ENCODE measurements at places on chromosomes 6 and 20.

DNA sequence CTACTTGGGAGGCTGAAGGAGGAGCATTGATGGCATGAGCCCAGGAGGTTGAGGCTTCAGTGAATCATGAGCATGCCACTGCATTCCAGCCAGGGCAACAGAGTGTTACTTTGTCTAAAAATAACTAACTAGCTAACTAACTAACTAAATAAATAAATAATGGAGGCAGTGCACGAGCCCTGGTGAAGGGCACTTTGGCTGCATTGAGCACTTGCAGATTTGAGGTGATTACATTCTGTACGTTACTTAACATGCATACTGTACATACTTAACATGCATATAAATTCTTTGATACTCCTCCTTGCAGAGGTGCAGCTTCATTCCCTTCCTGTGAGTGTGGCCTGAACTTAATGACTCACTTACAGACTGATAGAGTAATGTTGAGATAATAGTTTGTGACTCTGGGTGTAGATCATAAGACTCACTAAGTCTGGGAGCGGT lies 10.7 kb downstream of the HLA-A start:
- DNase-seq: no peak

- no peak for DNase-seq
Measured at GRCh38 chr6:40936818-40937251, 102.2 kb downstream of the UNC5CL start.

- DNase-seq: no peak
Measured at GRCh38 chr6:40290816-40291215, 296.3 kb downstream of the LRFN2 start.

- no peak for DNase-seq
Measured at GRCh38 chr6:142925575-142926110, 19.3 kb downstream of the HIVEP2 start.

- DNase-seq: no peak
Measured at GRCh38 chr6:169862043-169862891, 110.8 kb downstream of the ERMARD start.

GRCh38 chr20:58192567-58192966 lies 35.9 kb downstream of the ANKRD60 start:
- DNase-seq: no peak

DNA sequence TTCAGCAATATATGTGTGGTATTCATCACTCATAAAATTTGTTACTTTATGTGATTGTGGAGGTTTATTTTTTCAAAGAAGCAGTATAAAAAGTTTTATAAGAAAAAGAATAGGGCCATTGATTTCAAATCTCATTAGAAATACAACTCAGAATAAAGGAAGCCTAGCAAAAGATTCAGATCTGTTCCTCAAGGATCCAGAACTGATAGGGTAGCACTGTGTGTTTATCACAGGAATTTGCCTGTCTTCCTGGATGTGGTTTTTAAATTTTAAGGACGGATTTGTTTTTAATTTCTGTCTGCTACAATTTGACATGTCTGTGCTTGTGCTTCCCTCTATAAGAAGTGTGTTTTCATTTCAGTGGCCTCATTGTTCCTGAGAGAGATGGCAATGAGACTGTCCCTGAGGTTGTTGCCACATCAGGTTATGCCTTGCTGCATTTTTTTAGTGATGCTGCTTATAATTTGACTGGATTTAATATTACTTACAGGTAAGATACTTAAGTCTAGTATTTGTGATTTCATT lies 74.6 kb downstream of the ATRN start:
- no peak for DNase-seq

DNA sequence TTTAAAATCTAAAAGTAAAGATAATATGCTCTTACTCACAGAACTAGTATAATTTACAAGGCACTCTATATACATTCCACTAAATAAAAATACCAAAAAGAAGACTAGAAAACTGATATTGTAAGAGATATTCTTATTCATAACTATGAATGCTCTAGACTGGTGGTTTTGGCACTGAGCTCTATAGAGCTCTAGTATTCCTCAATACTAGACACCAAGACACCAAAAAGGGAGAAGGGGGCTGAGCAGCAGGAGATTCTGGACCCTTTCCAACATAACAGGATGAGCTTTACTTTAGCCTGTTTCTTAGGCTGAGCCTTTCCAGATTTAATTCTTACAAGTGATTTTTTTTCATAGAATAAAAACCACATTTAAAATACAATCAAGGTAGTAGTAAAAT lies 173.6 kb downstream of the COL21A1 start:
- no peak for DNase-seq

DNA sequence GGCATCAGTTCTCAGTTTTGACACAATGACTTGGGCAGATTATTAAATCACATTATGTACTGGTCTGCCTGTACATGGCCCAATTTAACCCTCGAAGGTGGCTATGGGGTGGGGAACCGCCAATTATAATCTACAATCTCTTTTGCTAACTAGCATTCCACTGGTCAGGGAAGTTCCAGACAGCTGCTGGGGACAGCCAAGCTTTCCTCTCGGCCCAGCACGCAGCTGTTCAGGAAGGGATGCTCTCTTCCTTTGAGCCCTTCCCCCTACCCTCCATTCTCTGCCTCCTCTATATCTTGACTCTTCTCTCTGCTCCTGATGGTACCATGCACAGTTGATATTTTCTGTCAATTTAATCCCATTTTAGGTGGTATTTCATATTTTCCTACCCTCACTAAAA lies 233.5 kb upstream of the AGPAT4 start:
- no peak for DNase-seq

GRCh38 chr6:142395768-142396231 lies 94.0 kb downstream of the ADGRG6 start:
- DNase-seq: peak; percentile 8

DNA sequence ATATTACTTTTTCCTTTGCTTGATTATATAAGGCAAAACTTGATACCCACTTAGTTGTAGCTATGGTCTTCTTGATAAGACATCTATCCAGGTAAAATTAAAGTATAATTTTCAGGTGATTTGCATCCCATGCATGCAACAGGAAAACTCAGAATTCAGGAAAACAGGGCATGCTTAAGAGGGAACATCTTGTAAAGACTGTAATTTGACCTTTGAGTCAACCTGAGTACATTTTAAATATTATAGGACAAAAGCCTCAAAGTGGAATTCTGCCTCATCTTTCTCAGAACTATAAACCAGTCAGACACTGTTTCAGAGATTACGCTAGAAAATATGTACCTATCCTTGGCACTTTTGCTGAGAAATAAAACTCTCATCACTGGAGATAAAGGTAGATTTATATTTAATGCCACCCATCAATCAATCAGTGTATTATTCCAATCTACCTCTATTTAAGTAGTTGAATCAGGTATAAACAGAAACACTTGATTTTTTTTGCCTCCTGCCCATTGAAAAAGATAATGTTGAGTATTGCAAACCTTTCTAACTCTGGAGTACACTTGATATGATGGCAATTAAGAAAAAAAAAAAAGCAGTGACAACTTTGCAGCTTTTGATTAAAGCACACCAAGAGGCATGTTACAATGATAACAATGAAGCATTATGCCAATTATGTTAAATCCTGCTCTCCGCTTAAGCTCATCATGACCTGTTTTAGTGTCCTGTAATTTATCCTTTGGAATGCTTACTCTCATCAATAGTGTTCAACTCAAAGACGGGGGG lies 2.8 kb downstream of the CITED2 start:
- no peak for DNase-seq

GRCh38 chr6:106084106-106084988 lies 1.8 kb upstream of the PRDM1 start:
- DNase-seq: peak; percentile 82

GRCh38 chr6:138205437-138206094 lies 12.7 kb downstream of the PBOV1 start:
- DNase-seq: no peak

GRCh38 chr20:61391812-61392520 lies 139.9 kb downstream of the CDH4 start:
- DNase-seq: no peak

GRCh38 chr6:85458184-85458583 lies 8.3 kb downstream of the NT5E start:
- DNase-seq: no peak

DNA sequence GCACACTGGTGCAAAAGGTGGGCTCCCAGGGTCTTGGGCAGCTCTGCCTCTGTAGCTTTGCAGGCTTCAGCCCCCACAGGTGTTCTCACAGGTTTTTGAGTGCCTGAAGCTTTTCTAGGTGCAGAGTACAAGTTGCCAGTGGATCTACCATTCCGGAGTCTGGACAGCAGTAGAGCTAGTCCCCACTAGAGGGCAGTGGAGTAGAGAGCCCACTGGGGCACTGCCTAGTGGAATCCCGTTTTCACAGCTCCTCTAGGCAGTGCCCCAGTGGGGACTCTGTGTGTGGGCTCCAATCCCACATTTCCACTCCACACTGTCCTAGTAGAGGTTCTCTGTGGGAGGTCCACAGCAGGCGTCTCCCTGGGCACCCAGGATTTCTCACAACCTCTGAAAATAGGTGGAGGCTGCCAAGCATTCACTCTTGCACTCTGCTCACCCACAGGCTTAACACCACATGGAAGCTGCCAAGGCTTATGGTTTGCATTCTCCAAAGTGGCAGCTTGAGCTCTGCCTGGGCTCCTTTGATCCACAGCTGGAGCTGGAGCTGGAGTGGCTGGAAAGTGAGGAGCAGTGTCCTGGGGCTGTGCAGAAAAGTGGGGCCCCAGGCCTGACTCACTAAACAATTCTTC lies 86.3 kb upstream of the PROKR2 start:
- DNase-seq: peak; percentile 12
